ENCODE measurements at places on chromosomes 4 and X. TPM values are rescaled to one million over a fixed set of nuclear protein-coding genes. Genes with fewer than 3 reads are reported as not detected.

Gene ARMCX4
- 24.0 TPM for polyA plus RNA-seq

Gene SRD5A3
- polyA plus RNA-seq: 17.4 TPM

Gene ADH1A
- 0.28 TPM for polyA plus RNA-seq

Gene LRCH2
- polyA plus RNA-seq: 15.1 TPM

Gene GALNTL6
- 0.96 TPM for polyA plus RNA-seq

Gene RAB9B
- 2.6 TPM for polyA plus RNA-seq

Gene DKK2
- polyA plus RNA-seq: 3.0 TPM

DNA sequence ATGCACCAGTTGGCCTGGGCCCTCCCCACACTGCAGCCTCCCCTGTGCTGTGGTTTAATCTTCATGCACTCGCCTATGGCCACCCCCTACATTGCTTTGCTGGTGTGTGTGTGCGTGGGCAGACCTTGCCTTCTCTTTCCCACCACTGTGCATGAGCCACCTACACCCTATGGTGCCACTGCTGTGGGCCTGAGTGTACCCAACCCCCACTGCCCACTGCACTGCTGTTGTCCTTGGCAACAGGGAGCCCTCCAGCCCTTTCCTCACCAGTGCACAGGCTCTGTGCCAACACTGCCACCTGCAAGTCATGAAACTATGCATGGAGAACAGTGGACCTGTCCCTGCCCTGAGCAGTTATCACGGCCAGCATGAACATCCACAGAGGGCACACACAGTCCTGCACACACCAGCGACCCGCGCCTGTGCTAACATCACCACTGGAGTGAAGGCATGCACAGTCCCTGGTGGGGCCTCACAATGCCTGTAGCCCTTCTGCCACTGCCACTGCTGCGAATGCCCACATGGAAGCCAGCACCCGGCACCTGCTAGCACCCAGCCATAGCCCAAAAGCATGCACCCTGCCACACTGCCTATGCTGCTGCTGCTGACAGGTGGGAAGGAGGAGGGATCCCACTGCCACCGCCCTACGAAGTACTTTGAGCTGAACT, 237.8 kb upstream of the ARSJ start:
- DNase-seq: no peak

GRCh38 chr4:139050446-139050845, 34.9 kb downstream of the NOCT start:
- DNase-seq: no peak

DNA sequence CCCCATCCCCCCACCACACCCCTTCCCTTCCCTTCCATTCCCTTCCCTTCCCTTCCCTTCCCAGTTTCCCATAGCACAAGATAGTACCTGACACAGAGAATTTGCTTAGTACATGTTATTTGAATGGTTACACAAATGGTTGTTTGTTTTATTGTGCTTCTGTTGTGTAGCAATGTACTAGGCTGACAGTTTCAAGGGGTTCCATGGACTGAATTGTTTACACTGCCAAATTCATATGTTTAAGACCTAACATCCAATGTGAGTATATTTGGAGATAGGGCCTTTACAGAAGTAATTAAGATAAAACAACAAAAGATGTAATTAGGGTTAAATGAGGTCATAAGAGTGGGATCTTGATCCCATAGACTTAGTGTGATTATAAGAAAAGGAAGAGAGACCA, 133.5 kb downstream of the FRAS1 start:
- DNase-seq: no peak

DNA sequence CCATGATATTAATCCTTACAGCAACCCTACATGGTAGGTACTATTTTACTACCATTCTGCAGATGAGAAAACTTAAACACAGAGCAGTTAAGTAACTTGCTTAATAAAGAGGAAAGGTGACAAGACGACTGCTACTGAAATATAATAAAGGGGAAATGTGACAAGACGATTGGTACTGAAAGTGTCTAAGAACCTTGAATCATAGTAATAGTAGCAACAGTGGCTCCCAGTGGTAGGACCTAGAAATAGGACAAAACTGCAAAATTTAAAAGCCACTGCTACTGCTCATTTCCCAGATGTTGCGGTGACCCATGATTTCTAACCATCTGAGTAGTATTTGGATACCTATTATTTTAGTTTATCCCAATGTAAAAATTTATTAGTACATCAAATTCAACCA, 89.5 kb downstream of the TASL start:
- peak; percentile 1 for DNase-seq

DNA sequence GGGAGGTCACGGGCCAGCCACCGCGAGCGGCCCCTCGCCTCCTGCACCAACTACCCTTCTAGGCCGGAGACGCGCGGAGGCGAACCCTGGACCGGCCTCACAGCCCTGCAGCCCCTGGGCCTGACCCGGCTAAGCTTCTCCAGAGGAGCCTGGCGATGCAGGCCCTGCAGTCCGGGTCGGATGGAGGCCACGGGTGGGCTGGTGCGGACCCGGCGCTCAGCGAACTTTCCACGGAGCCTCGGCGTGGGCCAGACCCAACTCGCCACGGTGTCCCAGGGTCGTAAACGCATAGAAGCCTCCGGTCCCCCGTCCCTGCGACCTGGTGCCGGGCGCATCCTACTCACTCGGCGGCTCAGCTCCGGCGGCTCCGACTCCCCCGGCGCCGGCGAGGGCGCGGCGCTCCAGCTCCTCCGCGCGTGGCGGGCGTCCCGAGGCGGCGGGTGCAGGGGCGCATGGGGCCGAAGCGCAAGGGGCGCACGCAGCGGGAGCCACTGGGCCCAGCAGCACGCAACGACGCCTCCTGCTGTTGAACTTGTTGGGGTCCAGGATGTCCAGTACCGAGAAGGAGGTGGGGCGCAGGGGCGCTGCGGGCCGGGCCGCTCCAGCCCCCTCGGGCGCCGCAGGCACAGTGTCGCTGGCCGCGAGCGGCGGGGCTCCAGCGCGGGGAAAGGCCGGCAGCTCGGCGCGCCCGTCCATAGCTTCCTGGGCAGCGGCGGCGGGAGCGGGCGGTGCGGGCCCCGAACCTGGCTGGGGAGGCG, 427 bp downstream of the NKX1-1 start:
- DNase-seq: no peak

DNA sequence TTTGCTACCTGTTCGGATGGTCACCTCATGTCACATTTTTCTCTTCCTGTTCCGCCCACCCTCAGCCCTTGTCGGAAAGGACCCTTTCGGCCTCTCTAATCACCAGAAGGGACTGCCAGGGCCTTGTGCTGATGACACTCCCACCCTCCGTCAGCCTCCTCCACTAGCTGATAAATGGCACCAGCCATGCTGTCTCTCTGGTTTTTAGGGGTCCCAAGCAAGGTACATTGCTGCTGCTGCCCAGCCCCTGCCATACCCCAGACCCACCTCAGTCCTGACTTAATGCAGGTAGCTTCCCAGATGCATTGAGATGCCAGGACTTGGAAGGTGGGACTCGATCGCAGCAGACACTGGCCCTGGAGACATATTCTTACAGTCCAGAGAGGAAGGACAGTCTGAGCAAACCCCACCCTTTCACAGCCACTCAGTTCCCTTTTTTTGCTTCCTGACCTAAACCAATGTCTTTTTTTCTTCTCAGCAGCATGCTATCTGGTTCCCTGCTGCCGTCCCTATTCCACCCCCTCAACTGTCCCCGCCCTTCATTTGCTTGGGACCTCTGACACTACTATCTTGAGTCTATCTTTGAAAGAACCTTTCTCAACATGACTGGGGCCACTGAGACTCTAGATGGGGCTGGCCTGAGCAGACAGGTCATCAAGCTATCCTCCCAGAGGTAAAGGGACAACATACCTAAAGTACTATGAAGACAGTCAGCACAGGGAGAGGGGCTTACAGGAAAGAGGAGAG, at the start of gene BTK:
BTK (minus strand) TSS at position 397 of the 747 bp plus-strand sequence. CDS start 10,907 bp downstream, outside the sequence.
- no peak for DNase-seq

DNA sequence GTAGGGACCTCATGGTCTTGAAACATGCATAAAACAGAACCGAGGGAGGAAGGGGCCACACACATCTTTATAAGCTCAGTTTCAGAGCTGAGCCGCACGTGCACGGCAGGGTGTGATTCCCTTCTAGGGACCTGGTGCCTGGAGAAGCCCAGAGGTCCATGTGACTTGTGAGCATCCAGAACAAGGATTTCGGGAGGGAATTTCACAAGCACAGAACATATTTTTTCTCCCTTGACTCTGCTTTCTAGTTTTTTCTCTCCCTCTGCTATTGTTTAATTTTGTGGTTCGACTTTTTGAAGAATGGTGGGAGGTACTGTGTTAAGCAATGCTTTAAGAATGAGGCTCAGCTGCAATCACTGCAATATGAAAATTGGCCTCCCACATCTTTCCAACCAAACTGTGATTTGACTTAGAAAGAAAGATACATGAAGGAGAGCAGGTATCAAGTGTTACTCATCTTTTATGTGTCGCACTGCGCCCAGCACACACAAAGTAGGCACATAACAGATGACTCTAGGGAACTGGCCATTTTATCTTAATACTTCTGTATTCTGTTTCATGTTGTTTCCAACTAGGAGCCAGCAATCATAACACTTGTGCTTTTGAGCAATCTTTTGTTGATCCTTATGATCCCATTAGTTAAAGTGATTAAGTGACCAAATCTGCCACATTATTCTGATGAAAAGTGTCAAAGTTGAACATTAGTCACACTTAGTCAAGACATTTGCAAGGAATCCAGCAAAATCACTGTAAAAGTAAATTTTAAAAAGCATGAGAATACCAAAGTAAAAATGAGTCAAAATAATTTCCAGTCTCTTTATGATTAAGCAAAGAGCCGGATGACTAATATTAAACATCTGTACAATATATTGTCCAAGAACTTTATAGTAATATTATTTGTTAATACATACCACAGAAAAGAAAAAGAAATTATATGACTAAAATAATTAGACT, 86.4 kb downstream of the SHISA3 start:
- DNase-seq: no peak

GRCh38 chrX:107677501-107677901, 49.2 kb downstream of the PRPS1 start:
- DNase-seq: no peak

GRCh38 chrX:24702362-24703184, 8.9 kb downstream of the POLA1 start:
- no peak for DNase-seq

DNA sequence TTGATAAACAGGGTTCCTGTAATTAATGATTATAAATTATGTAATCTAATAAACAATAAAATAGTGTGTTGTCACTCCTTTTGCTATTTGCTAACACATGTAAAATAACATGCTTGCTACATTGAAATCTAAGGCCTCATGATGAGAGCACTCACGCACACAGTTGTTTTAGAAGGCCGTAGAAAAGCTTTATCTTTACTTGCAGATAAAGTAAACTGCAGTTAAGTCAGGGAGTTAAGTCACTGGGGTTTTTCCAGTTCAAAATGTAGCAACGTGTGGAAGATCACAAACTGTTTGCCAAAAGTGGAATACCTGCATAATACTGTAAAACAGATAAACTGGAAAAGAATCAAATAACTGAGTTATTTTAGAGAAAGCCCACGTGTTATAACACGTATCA, 187.3 kb upstream of the PACRGL start:
- no peak for DNase-seq

GRCh38 chr4:116585246-116585645, 500.1 kb downstream of the TRAM1L1 start:
- no peak for DNase-seq

- DNase-seq: no peak
Measured at GRCh38 chr4:177194906-177195305, 114.8 kb upstream of the NEIL3 start.

DNA sequence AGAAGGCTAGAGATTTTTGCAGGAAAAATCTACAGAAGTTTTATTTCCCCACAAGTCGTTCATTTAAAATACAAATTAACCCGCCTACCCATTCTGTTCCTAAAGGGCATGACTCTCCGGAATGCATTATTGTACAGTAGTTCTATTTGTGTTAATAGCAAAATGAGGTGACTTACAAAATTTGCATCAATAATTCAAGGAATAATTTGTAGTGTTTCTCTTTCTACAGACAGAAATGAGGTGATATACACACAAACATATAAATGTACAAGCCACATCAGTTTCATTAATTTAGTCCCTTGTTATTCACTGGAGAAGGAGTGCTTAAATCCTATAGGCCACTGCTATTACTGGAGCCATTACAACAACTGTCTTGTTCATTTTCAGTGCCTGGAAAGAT, 501.3 kb upstream of the DIAPH2 start:
- DNase-seq: no peak

- DNase-seq: no peak
Measured at GRCh38 chrX:102840871-102841705, 96.0 kb upstream of the RAB40AL start.

DNA sequence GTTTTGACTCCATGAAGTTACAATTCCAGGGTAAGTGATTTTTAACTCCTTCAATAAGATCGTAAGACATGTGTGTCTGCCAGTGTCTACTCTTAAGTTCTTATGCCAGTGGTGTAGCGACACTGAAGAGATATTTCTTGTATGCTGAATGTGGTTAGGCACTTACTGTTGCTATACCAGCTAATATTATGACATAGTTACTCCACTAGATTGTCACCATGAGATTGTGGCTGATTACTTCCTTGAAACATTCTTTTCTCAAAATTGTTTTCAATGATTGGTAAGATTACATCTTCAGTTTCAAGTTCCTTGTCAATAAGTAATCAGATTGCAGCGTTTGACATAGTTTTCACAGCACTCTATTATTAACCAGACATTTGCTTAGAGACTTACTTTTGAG, 60.6 kb upstream of the PAGE5 start:
- no peak for DNase-seq

GRCh38 chr4:25107827-25108516, 52.3 kb downstream of the SEPSECS start:
- DNase-seq: no peak

DNA sequence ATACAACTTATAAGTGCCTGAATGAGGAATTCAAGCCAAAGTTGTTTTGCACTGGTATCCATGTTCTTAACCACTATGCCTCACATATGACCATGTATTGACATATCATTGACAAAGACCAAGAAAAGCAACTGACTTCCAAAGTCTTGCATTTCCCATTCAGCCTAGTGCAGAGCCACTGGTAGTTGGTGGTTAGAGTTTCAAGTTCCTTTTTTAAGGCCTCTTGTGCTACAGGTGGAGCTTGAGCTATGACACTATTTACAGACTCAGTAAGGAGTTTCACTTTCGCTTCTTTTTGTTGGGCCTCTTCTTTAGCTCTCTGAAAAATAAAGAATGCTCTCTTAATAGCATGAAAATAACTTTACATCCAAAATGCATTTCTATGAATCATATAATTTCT, 763.0 kb downstream of the DMD start:
- DNase-seq: no peak

DNA sequence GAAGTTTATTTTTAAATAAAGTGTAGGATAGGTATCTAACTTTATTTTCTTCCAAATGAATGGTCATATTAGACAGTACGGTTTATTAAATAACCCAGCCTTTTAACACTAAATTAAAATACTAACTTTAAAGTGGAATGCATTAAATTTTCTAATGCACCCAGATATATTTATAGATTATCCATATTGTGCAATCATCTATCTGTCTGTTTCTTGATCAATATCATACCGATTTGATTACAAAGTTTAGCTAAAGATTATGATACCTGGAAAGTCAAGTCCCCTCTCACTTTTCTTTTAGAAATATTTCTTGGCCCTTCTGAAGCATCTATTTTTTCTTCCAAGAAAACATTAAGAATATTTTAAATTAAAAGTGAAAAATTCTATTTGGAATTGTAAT, 124.3 kb upstream of the PDE5A start:
- DNase-seq: no peak
